NCI-H146 (cell line): ENCODE measurements at places on chromosomes 3 and 15.
A peak's percentile ranks its signal among the peaks of the same experiment; 100 is the strongest.

- DNase-seq, result no peak
These were observed 150.2 kb upstream of the CBLB start for GRCh38 chr3:106018929-106019550.

GRCh38 chr3:86929046-86929445 is 61.9 kb downstream of the VGLL3 start:
- DNase-seq, result peak; percentile 52

DNA sequence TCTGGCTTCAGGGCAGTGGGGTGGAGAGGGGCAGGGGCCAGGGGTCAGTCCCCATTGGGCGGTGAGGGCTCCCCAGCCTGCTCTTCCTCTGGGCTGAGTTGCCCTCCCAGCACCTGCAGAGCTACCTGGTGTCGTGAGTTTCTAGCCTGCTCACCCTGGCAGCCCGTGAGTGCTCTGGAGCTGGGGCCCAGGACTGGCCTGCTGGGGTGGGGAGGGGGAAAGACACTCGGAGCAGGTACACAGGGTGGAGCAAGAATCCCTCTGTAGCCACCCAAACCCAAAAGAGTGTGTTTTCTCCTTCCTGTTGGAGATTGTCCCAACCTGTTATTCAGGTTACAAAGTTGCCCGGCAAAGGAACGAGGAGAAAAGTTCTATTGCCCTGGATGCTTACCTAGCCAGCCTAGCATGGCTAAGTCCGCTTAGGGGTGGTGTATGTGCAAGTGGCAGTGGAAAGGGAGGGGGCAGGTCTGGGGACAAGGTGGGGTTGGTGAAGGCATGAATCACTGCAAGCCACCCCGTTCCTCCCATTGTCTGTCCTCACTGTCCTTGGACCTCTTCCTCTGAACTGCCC is 8.9 kb downstream of the FAM3D start:
- DNase-seq, result no peak

DNA sequence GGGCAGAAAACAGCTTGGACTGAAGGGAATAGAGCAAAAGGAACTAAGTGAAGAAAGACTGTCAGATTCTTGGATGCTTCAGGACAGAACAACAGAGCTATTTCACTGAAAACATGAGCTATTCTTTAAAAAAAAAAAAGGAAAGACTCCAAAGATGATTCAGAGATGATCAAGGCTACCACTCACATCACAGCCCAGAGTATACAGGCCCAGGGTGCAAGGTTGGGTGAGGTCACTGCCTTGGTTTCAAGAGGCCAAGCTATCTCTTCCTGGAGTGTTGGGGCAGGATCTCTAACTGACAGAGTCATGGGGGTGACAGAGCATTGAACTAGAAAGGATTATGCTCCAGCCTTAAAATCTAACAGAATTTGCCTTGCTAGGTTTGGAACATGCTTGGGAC is 118.1 kb downstream of the AGBL1 start:
- DNase-seq, result no peak

GRCh38 chr3:159200176-159200575 is 398.3 kb downstream of the MFSD1 start:
- no peak for DNase-seq

- no peak for DNase-seq
These were observed 3.4 kb upstream of the PPP1R14D start for GRCh38 chr15:40831861-40832260.

GRCh38 chr3:139264375-139264774 is 79.4 kb upstream of the MRPS22 start:
- DNase-seq, result no peak

- DNase-seq, result no peak
These were observed 24.1 kb downstream of the RARB start for GRCh38 chr3:25452192-25452591.

- DNase-seq, result no peak
These were observed 305.3 kb downstream of the SATB1 start for GRCh38 chr3:18119866-18120265.

DNA sequence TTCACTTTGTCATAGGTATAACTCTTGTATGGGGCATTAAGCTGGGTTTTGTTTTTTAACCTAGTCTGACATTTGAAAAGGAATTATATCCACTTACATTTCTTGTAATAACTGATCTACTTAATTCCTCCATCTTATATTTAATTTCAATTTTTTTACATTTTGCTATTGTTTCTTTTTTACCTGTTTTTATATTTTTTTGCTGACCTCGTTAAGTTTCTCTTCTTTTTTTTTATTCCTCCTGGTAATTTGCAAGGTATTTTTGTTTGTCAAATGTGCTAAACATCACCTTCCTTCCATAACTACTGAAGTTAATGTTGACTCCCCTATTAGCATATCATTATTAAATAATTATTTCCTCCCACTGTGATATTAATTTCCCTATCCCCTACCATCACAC is 87.7 kb upstream of the NR2F2 start:
- no peak for DNase-seq

- no peak for DNase-seq
These were observed 4.0 kb upstream of the POPDC2 start for GRCh38 chr3:119664370-119664769.

GRCh38 chr3:41202834-41203345 is 3.6 kb downstream of the CTNNB1 start:
- peak; percentile 1 for DNase-seq

GRCh38 chr3:56190771-56191305 is 277.4 kb downstream of the ERC2 start:
- DNase-seq, result no peak

DNA sequence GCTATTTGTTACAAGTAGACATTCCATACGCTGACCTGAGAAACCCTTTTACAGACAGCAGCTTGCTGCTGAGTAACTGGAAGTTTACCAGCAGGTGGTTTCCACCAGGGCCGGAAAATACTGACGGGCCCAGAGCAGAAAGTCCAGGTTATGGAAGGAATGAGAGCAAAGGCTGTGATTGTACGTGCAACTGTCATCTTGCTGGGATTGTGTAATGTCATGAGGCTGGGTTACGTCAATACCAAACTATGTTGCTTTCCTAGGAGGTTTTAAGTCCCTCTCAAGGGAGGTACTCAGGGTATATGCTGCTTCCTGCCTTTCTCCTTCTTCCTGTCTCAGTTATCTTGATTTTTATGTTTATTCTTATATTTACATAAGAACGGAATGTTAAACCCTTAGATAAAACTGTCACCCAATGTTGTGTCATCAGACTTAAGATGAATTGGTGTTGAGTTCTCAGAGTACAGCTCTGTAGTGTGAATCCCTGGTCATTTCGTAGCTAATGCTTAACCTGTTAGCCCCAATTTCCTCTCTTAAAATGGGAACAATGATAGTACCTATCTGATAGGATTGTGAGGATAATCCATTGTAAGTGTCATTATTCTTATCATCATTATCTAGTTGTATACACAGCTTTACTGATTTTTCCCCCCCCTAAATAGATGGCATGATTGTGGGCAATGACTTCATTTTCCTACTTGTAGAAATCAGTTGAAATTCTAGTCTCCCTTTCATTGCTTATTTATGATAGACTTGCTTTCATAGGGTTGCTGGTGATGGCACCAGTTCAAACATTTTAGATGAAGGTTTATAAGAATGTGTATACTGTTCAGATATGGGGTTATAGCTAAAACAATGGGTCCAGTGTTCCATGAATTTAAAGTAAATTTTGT is 101.4 kb downstream of the FNDC3B start:
- peak; percentile 14 for DNase-seq

DNA sequence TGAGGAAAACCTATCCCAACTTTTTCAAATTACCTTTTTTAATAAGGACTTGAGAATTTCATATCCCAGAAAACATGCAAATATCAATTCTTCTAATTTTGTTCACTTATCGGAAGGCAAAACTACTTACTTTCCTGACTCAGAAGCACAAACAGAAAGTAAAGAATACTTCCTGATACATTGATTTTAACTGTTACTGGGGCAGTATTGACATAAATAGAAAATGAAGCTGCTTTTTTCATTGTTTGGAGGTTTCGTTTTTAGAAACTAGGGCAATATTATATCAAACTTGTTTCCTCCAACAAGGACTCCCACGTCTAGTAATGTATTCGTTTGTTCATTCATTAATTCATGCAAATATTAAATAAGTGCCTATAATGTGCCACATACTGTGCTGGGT is 19.1 kb downstream of the PAQR9 start:
- DNase-seq, result no peak

GRCh38 chr3:118817748-118818165 is 216.9 kb downstream of the IGSF11 start:
- peak; percentile 70 for DNase-seq

GRCh38 chr15:48913141-48913540 is 35.2 kb downstream of the EID1 start:
- DNase-seq, result no peak

DNA sequence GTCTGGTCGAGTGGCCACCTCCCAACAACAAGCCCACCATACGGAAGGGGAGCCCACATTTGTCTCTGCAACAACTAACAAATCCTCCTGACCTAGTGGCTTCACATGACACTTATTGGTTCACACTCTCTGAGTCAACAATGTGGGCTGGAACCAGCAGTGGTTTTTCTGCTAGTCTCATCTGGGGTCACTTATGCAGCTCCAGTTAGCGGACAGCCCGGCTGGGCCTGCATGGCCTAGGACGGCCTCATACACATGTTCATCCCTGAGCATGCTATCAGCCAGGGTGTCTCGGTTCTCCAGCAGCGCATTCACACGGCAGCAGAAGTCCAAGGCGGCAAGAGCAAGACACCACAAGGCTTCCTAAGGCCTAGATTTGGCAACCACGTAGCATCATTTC is 281.7 kb downstream of the XXYLT1 start:
- DNase-seq, result no peak

DNA sequence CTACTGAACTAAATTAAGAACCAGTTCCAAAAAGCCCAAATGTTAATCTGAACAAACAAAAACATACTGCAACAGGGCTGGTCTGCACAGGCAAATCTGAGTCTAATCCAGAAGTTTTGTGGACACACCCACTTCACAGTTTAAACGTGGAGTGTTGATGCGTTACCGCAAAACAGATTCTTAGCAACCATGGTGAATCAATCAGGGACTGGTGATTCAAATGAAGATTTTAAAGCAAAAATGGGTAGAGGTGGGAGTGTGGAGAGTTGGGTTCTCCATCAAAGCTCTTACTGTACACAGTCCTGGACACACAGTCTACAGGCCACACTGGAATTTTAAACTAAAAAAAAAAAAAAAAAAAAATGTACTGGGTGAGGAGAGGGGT is 5.2 kb downstream of the ANXA2 start:
- no peak for DNase-seq

DNA sequence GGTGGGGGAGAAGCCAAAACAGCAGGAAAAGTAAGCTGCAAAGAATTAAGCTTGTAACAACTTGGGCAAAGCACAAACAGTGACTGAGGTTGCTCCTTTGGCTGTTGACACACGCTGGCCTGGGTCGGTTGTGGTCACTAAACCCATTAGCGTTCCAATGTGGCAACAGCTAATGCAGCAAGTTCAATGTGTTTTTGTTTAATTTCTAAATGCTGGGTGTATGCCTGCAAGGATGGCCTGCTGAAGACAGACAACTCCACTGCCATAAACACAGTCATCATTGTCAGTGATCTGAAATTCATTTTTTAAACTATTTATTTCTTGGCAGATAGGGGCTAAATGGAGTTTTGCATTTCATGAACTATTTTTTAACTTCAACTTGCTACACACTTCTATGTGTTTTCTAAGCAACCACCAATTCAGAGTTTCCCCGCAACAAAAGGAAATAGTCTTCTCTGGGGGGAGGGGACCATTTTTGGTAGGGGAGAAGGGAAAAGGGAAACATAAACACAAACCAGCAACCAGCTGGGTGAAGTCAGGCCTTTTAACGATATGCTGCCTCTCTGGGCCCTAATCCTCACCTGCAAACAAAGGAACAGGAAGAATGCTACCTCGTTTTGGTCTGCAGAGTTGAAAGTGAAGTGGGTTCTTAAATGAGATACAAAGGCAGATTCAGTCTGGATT is 34.8 kb upstream of the WNT5A start:
- DNase-seq, result no peak

- no peak for DNase-seq
These were observed 189.5 kb downstream of the SHOX2 start for GRCh38 chr3:157916672-157917071.

- peak; percentile 81 for DNase-seq
These were observed at the start of gene PCOLCE2 for GRCh38 chr3:142888481-142889211. Gene PCOLCE2 (minus strand): TSS chr3:142889083. CDS start chr3:142888896, 187 bp downstream.

GRCh38 chr3:20323307-20323927 is 137.4 kb upstream of the SGO1 start:
- no peak for DNase-seq

DNA sequence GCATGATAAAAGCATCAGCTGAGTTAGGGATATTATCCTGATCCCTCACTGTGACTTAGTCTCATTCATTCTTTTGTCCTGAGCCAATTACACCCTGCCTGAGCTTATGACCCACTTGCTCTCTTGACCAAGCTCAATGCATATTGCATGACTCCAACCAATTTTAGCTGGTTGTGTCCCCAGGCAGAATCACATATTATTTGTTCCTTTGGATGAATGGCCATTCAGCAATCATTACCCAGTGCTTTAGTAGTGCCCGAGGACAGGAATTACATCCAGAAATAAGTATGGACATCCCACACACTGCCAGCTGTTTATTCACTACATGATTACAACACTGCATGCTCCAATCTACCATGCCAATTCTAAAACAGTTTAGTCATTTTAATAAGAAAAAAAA is 322.5 kb downstream of the ZBBX start:
- peak; percentile 100 for DNase-seq

DNA sequence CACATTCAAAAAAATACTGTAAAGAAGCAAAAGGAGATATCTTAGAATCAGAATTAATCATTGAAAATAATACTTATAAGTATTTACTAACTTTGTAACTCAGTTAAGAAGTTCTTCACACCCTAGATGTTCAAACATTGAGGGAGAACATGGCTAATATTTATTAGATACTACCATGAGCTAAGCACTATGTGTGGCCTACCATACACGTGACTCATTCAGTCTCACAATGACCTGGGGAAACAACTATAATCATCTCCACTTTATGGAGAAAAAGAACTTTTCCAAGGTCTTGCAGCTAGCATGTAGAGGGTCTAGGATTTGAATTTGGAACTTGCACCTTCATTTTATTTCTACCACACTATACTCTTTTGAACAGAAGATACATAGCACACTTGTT is 361.9 kb upstream of the CFAP20DC start:
- no peak for DNase-seq
